ENCODE measurements at places on chromosomes 7 and 10.

- no peaks in the 10 kb centered on the region for H3K27me3 ChIP-seq
- H3K27ac ChIP-seq = no peak overlapping the region
- H3K36me3 ChIP-seq = peaks cover 18% of the 10 kb centered on the region
- DNase-seq = no peak
Measured at GRCh38 chr7:129835569-129835968, 117.2 kb downstream of the UBE2H start.

- H3K27ac ChIP-seq = no peak overlapping the region
- no peaks in the 10 kb centered on the region for H3K27me3 ChIP-seq
- H3K36me3 ChIP-seq = no peaks in the 10 kb centered on the region
- H3K4me1 ChIP-seq = no peaks in the 10 kb centered on the region
- no peak for DNase-seq
- H3K4me3 ChIP-seq = no peak overlapping the region
Measured at GRCh38 chr7:21568762-21569161, 25.9 kb downstream of the DNAH11 start.

GRCh38 chr7:137932881-137933269 is 69.0 kb downstream of the CREB3L2 start:
- no peaks in the 10 kb centered on the region for H3K27me3 ChIP-seq
- H3K4me3 ChIP-seq = no peak overlapping the region
- no peak overlapping the region for H3K27ac ChIP-seq
- DNase-seq = no peak
- peaks cover 1% of the 10 kb centered on the region for H3K36me3 ChIP-seq
- H3K4me1 ChIP-seq = peaks cover 22% of the 10 kb centered on the region

DNA sequence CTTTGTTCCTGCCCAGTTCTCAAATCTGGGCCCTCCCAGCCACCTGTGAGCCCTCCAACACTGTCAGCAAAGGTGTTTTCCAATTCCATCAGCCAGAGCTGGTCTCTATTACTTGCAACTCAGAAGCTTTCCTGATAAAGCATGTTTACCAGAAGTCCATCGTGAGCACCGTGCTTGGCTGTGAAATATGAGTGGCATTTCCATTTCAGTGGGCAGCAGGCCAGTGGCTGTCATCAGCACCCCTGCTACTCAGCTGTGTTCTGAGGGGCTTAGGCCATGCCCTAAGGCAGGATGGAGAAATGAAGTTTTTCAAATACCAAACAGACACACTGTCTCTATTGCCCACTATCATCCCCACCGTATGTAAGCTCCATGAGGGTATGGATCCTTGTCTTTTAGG is 12.7 kb upstream of the BNIP3 start:
- H3K27ac ChIP-seq = no peak overlapping the region
- H3K27me3 ChIP-seq = no peaks in the 10 kb centered on the region
- H3K4me3 ChIP-seq = no peak overlapping the region
- no peaks in the 10 kb centered on the region for H3K36me3 ChIP-seq
- peaks cover 7% of the 10 kb centered on the region for H3K4me1 ChIP-seq
- DNase-seq = no peak

GRCh38 chr7:106864298-106865081 is 592 bp upstream of the PIK3CG start:
- H3K4me1 ChIP-seq = no peaks in the 10 kb centered on the region
- no peak overlapping the region for H3K4me3 ChIP-seq
- H3K27ac ChIP-seq = no peak overlapping the region
- H3K36me3 ChIP-seq = no peaks in the 10 kb centered on the region
- no peaks in the 10 kb centered on the region for H3K27me3 ChIP-seq

DNA sequence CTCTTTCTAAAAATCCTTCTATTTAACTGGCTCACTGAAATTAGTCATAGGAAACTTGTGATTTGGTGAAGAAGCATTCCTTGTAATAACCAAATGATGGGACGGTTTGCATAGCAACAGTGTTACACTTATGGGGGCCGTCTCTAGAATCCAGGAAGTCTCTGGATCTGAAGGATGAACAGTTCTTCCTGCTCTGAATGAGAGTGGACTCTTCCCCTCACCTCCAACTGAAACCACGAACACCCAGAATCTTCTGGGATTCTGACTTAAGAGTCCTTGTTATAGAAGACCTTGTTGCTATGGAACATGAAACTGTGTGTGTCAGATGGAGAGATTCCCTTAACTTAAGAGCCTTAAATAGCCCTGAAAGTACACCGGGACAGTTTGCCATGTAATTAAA is 23.2 kb downstream of the NOLC1 start:
- H3K4me3 ChIP-seq = no peak overlapping the region
- H3K4me1 ChIP-seq = no peaks in the 10 kb centered on the region
- no peak overlapping the region for H3K27ac ChIP-seq
- H3K36me3 ChIP-seq = no peaks in the 10 kb centered on the region

GRCh38 chr10:31867646-31868045 is 61.0 kb downstream of the ARHGAP12 start:
- DNase-seq = no peak
- no peak overlapping the region for H3K27ac ChIP-seq
- no peaks in the 10 kb centered on the region for H3K27me3 ChIP-seq
- no peaks in the 10 kb centered on the region for H3K36me3 ChIP-seq
- no peaks in the 10 kb centered on the region for H3K4me1 ChIP-seq

DNA sequence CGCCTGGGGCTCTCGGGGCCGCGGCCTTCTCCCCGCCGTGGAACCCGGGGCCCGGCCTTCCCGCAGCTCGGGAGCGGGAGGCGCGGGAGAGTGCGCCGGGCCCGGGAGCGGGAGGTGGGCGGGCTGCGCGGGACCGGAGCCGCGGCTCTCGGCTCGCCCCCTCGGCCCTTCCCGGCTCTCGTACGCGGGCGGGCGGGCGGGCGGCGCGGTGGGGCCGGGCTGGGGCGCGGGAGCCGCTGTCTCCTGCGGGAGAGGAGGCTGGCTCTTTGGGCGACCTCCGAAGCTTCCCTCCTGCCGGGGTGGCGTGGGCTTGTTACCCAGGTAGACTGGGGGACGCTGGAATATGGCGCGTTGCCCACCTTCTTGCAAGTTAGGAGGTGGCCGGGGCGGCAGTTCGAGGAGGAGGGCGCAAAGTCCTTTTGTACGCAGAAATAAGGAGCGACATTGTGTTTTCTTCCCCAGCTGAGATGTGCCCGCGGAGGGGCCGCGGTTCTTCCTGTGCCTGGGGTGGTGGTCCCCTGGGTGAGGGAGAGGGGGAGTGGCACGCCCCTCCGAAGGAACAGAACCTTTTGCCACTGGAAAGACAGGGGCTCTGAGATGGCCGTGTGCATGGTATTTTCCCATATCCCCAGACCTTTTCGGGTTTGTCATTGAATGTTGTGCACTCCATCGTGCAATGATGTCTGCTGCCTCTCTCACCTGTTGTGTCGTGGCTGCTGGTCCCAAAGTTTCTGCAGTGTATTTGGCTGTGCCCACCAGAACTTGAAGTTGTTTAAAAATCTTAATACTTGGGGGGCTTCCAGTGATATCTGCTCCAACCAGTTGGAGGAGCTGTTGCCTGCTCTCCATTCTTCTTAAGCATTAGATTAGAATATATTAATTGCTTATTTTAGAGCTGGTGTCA is 844 bp downstream of the NRF1 start:
- H3K4me1 ChIP-seq = peaks cover 5% of the 10 kb centered on the region
- no peak for DNase-seq
- no peaks in the 10 kb centered on the region for H3K27me3 ChIP-seq
- H3K4me3 ChIP-seq = peak overlapping the region; percentile 86

GRCh38 chr7:101673951-101674350 is 44.9 kb upstream of the MYL10 start:
- no peaks in the 10 kb centered on the region for H3K27me3 ChIP-seq
- no peak overlapping the region for H3K27ac ChIP-seq
- H3K4me3 ChIP-seq = no peak overlapping the region
- no peaks in the 10 kb centered on the region for H3K36me3 ChIP-seq
- no peak for DNase-seq
- peaks cover 13% of the 10 kb centered on the region for H3K4me1 ChIP-seq

GRCh38 chr10:43078986-43079273 is 2.1 kb downstream of the RET start:
- no peaks in the 10 kb centered on the region for H3K36me3 ChIP-seq
- peaks cover 12% of the 10 kb centered on the region for H3K27me3 ChIP-seq
- no peak overlapping the region for H3K27ac ChIP-seq
- H3K4me1 ChIP-seq = peaks cover 6% of the 10 kb centered on the region
- no peak overlapping the region for H3K4me3 ChIP-seq

DNA sequence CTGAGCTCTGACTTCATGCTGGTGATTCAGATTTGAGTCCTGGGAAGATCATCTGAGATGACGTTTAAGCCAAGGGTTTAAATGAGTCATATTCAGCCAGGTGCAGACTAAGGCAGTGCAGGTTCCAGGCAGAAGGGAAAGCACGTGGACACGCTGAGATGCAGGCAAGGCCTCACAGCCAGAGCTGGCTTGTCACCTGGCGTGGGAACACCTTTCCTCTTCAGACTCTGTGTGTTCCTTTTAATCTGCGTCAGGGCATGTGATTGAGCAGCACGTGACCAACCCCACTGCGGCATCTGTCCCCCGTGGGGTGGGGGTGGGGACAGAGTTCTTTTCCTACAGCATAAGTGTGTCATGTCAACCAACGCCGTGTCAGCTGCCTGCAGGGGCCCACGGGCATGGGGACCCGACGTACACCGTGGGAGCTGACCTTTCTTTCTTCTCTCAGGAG is 10.7 kb upstream of the IDI2 start:
- no peak overlapping the region for H3K27ac ChIP-seq
- H3K36me3 ChIP-seq = peaks cover 6% of the 10 kb centered on the region
- no peak for DNase-seq
- no peaks in the 10 kb centered on the region for H3K4me1 ChIP-seq

GRCh38 chr7:114630201-114630990 is 215.8 kb downstream of the FOXP2 start:
- peaks cover 1% of the 10 kb centered on the region for H3K4me1 ChIP-seq
- no peaks in the 10 kb centered on the region for H3K36me3 ChIP-seq
- no peaks in the 10 kb centered on the region for H3K27me3 ChIP-seq
- H3K4me3 ChIP-seq = no peak overlapping the region
- DNase-seq = no peak

- no peak overlapping the region for H3K27ac ChIP-seq
- no peaks in the 10 kb centered on the region for H3K27me3 ChIP-seq
- DNase-seq = no peak
- no peaks in the 10 kb centered on the region for H3K4me1 ChIP-seq
- H3K4me3 ChIP-seq = no peak overlapping the region
Measured at GRCh38 chr10:78382772-78383171, 349.1 kb downstream of the RPS24 start.

- no peak for DNase-seq
- no peak overlapping the region for H3K4me3 ChIP-seq
- no peaks in the 10 kb centered on the region for H3K27me3 ChIP-seq
Measured at GRCh38 chr7:125390981-125391380, 461.4 kb upstream of the POT1 start.

GRCh38 chr10:88926566-88927415 is 25.8 kb downstream of the ACTA2 start:
- no peaks in the 10 kb centered on the region for H3K4me1 ChIP-seq
- H3K4me3 ChIP-seq = no peak overlapping the region
- no peaks in the 10 kb centered on the region for H3K27me3 ChIP-seq
- H3K27ac ChIP-seq = no peak overlapping the region
- H3K36me3 ChIP-seq = no peaks in the 10 kb centered on the region

DNA sequence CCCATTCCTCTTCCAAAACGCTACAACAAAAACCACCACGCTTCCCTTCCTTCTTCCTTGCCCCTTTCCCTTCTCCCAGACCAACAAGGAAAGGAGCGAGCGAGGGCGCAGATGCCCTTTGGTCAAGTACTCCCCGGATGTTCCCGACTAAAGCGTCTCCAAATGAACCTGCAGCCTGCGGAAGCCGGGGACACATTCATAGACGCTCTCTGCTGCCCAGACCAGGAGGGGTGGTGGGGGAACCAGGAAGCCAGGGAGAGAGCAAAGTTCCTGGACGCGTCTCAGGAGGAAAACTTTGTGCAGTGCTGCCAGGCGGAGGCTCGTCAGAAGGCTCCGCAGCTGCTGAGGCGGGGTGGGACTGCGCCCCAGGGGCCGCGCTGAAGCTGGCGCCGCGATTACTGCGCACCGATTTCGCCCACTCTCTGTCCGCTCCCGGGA is 754 bp downstream of the SEMA3D start:
- H3K4me3 ChIP-seq = peak overlapping the region; percentile 69
- peaks cover 3% of the 10 kb centered on the region for H3K27me3 ChIP-seq
- no peaks in the 10 kb centered on the region for H3K36me3 ChIP-seq
- peaks cover 4% of the 10 kb centered on the region for H3K4me1 ChIP-seq
- no peak overlapping the region for H3K27ac ChIP-seq

- H3K27me3 ChIP-seq = no peaks in the 10 kb centered on the region
- H3K27ac ChIP-seq = no peak overlapping the region
- no peaks in the 10 kb centered on the region for H3K36me3 ChIP-seq
Measured at GRCh38 chr7:104096683-104097082, 107.2 kb upstream of the RELN start.

GRCh38 chr7:122013065-122013464 is 131.0 kb downstream of the AASS start:
- H3K4me1 ChIP-seq = no peaks in the 10 kb centered on the region
- peaks cover 39% of the 10 kb centered on the region for H3K36me3 ChIP-seq
- H3K27me3 ChIP-seq = no peaks in the 10 kb centered on the region
- DNase-seq = no peak

GRCh38 chr7:116271963-116272886 is 61.9 kb downstream of the TES start:
- no peak for DNase-seq
- no peak overlapping the region for H3K27ac ChIP-seq

- peak overlapping the region; percentile 75 for H3K4me3 ChIP-seq
- DNase-seq = no peak
- no peaks in the 10 kb centered on the region for H3K4me1 ChIP-seq
- H3K36me3 ChIP-seq = no peaks in the 10 kb centered on the region
- peak overlapping the region; percentile 71 for H3K27ac ChIP-seq
Measured at GRCh38 chr10:122113161-122113944, 124.4 kb downstream of the TACC2 start.

DNA sequence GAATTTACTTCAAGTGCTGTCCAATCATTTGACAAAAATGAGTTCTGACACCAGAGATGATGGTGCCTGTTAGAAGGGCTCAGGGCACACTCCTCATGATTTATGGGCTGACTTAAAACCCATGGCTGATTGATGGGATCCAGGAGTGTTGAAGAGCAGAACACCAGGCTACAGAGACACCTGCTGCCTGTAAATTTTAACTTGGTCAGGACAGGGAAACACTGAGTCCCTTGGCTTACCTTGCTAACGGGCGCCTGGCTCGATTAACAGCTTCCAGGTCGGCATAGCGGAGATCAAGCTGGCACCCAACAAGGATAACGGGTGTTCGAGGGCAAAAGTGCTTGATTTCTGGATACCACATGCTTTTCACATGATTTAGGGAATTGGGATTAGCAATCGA is 51.4 kb downstream of the RHOBTB1 start:
- H3K4me3 ChIP-seq = no peak overlapping the region
- no peaks in the 10 kb centered on the region for H3K27me3 ChIP-seq
- no peaks in the 10 kb centered on the region for H3K4me1 ChIP-seq
- DNase-seq = no peak

- peak overlapping the region; percentile 54 for H3K4me3 ChIP-seq
- H3K27ac ChIP-seq = no peak overlapping the region
- H3K36me3 ChIP-seq = no peaks in the 10 kb centered on the region
- peak; percentile 84 for DNase-seq
- H3K4me1 ChIP-seq = 0 out of 2 replicates have a peak, but pooled peaks cover 2% of the 10 kb centered on the region
Measured at GRCh38 chr7:127347567-127348246, 44.8 kb downstream of the ZNF800 start.

GRCh38 chr10:57786850-57787750 is 480.6 kb downstream of the IPMK start:
- peak overlapping the region; percentile 55 for H3K27ac ChIP-seq
- H3K4me1 ChIP-seq = no peaks in the 10 kb centered on the region
- H3K27me3 ChIP-seq = no peaks in the 10 kb centered on the region
- H3K36me3 ChIP-seq = 0 out of 2 replicates have a peak, but pooled peaks cover 3% of the 10 kb centered on the region
- H3K4me3 ChIP-seq = no peak overlapping the region
- DNase-seq = no peak

GRCh38 chr10:92110039-92110794 is 180.7 kb downstream of the CPEB3 start:
- no peak overlapping the region for H3K27ac ChIP-seq
- H3K36me3 ChIP-seq = no peaks in the 10 kb centered on the region
- H3K27me3 ChIP-seq = no peaks in the 10 kb centered on the region

Measured in H1 (cell line).